Activated T-helper 1 cell treated with Interleukin-2 at 50 U/mL for 16 hours (primary cell): ENCODE measurements at places on chromosomes 4 and X.

DNA sequence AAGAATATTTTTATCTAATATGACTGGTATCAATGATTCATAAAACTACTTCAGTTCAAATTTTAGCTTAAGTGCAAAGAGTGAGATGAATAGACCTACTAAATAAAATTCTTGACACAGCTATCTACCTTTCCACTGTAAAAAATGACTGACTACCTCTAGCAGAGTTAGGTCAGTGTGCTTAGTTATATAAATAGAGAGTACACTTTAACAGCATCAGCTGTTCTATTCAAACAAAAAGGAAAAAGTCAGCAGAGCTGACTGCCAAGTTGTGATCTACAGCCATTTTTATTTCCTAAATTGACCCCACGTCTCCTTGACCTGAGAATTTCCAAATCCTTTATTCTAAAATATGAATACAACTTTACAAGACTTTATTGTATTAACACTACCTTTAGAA lies 262.4 kb downstream of the CAMK2D start:
- DNase-seq = no peak

- peak; percentile 39 for DNase-seq
These were observed 71.0 kb downstream of the MTHFD2L start for GRCh38 chr4:74228691-74229640.

GRCh38 chr4:113094802-113095201 lies 45.3 kb downstream of the ANK2 start:
- DNase-seq = no peak

- no peak for DNase-seq
These were observed 53.5 kb downstream of the SPANXA2 start for GRCh38 chrX:141642979-141643378.

DNA sequence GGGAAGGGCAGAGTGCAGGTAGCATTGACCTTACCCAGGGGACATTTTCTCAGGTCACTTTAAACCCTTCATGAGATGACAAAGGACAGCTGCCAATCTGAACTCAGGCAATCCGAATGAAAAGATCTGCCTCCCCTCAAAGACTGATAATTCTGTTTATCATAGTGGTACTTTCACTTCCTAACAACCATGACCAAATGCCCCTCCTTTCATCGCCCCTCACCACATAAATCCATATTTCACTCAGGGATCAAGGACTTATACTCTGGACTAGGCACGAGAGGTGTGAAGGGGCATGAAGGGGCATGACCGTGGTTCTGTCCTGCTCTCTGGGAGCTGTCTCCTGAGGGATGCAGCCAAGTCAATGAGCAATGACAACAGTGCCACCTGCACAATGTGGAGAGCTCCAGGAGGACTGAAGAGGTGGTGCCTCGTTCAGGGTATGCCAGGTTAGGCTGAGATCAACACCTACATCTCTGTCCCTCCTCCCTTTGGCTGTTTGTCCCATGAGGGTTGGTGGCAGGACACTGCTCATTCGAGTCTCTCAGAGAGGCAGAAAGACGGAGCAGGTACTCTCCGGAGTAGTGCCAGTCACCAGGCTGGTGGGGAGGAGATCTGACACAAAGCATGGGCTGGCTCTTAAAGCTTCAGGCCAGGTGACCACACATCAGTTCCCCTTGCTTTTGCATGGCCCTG lies 12.5 kb downstream of the HS3ST1 start:
- DNase-seq = no peak

DNA sequence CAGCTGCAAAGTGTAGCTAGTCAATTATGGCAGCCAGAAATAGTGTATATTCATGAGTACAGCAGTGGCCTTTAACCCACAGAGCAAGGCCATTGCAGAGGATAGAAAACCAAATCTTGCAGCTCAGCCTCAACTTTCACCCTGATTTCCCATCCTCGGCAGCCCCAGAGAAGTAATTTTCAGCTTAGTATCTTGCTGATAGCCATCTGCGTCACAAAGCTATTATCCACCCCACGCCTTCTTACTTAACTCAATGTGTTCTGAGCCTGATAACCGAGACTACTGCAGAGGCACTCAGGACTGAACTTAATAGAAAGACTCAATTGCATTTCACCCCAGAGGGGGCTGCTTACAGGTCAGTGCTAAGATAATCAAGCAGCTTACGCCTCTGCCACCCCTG lies 174.5 kb upstream of the MAOA start:
- no peak for DNase-seq

GRCh38 chrX:49192722-49193328 lies 6.7 kb upstream of the PRICKLE3 start:
- no peak for DNase-seq
